Renal cortical epithelial cell (primary cell): ENCODE measurements at places on chromosomes 1 and 21.

GRCh38 chr1:2076826-2077225, 26.6 kb downstream of the PRKCZ start:
- no peak for DNase-seq

DNA sequence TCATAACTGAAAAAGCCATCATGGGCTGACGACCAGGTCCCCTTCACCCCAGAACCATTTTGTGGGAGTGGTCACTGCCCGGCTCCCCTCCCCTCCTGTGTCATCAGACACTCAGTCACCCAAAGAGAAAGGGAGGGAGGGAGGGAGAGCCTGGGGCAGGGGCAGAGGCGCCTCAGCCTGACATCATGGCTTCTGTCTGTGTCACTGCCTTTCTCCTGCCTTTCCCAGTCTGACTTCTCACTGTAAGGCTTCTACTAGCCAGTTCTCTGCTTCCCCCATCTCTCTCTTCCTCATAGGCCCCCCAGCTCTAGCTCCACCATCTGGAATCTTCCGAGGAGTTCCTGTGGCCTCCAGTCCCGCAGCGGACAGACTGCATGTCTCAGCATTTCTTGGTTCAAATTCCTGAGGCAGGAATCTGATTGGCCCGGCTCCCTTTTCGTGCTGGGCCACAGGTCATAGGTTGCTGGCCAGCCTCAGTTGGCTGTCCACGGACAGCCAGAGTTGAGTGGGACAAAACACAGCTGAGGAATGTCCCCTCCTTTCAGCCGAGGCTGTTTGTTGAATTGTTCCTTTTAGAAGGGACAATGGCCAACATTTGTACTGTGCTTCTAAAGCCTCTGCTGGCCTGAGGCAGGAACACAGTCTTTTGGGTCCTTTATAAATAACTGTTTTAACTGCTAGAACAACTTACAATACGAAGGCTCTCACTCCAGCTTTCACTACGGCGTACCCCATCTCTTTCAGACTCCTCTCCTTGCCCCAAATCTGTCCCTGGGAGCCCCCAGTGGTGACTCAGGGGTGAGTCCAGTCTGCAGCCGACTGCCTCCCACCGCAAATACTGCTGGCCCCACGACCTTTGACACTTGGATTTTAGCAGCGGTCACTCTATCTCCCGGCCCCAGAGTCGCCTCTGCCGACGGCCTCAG, 18.7 kb upstream of the KANK4 start:
- no peak for DNase-seq

DNA sequence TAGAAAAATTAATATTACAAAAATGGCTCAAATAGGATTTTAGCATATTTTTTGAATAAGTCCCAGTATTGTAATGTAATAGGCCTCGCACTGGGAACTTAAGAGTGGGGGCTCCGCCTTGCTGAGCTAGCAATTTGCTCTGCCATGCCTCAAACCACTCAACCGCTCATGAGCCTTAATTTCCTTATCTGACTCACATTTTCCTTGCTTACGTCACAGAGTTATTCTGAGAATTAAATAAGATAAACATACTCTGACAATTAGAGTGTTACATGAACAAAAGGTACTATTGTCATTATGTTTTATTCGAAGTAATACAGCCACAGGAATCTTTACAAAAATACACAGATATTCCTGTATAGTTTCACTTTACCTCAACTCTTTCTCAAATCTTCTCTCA, 108.1 kb downstream of the SLC44A5 start:
- peak; percentile 50 for DNase-seq

GRCh38 chr1:151715726-151716404, 738 bp downstream of the CELF3 start:
- no peak for DNase-seq

GRCh38 chr1:89261926-89262515, 10.6 kb downstream of the GBP5 start:
- no peak for DNase-seq

GRCh38 chr1:90488451-90488850, 228.7 kb downstream of the BARHL2 start:
- no peak for DNase-seq
